Activated CD4-positive, CD25-positive, alpha-beta regulatory T cell treated with anti-CD3 and anti-CD28 coated beads, Interleukin-2, amount 50 U/mL, for 72 hours (primary cell): ENCODE measurements at places on chromosomes 11 and 22.

DNA sequence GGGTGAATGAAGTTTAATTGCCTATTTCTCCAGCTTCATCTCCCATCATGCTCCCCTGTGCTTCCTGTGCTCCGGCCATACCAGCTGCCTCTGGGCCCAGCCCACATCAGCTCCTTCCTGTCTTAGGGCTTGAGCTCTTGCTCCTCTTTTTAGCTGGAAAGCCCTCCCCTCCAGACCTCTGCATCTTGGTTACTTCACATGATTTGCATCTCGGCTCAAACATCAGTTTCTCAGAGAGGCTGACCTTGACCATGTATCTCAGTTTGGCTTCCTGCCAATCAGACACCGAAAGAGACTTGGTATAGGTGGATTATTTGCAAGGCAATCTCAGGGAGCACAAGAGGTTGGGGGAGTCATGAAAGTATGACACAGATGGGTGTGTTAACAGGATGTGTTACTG lies 73.2 kb upstream of the TIMP3 start:
- DNase-seq, result no peak

DNA sequence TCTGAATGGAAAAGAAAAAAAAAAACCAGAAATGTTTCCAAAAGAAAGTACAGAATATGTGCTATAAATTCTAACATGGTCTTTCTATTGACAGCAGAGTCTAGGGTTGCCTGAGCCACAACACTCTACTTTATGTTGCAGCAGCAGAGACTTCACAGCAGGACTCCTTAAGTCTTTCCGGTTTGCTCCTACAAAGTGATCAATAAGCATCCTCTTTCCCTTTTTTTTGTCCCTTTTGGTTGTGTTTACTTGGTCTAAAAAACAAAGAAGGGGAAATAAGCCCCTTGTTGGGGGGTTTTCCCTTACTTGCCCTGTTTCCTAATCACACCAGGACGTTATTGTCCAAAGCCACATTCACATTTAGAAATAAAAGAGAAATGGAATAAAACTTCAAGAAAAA lies 163.1 kb upstream of the MPPED2 start:
- no peak for DNase-seq

- no peak for DNase-seq
These were observed 4.3 kb upstream of the SLC25A17 start for GRCh38 chr22:40823426-40823825.

DNA sequence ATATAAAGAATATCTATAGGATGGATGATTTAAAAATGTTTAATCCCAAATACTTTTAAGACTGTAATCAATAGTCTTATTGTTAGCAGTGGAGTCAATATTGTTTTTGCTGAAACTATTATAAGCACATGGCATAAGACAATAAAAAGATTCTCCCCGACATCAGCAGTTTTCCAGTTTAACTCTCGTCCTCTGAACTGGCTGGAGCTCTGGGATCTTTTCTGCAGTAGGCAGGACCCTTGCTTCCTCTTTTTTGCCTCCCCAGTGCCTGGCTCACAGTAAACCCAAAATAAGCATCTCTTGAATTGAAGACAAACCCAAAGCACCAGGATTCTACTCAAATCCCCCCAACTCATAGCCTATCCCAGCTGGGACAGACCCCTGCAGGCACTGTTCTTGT lies 32.9 kb downstream of the KCNJ1 start:
- DNase-seq, result no peak

GRCh38 chr11:12287374-12288211 lies 89.8 kb upstream of the PARVA start:
- no peak for DNase-seq

GRCh38 chr11:117843666-117844484 lies 19.3 kb upstream of the FXYD2 start:
- DNase-seq, result peak; percentile 91

DNA sequence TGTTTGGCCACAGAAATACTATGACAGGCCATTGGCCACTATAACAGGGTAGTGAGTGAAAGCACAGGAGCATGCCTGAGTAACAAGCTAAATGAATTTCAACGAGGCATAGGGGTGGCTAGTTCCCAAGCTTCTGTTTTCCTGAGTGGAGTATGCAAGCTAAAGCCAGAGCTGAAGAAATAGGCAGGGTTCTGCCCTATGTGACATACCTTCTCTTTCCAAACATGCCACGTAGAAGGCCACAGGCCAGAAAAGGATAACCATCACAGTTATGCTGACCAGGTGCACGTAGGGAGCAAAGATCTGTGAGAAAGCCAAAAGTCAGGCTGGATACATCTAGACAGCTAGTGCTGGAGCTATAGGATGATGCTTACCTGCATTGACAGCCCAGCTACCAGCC lies 30.6 kb downstream of the GDPD4 start:
- no peak for DNase-seq

GRCh38 chr11:84549217-84549616 lies 1077.9 kb downstream of the DLG2 start:
- DNase-seq, result no peak

DNA sequence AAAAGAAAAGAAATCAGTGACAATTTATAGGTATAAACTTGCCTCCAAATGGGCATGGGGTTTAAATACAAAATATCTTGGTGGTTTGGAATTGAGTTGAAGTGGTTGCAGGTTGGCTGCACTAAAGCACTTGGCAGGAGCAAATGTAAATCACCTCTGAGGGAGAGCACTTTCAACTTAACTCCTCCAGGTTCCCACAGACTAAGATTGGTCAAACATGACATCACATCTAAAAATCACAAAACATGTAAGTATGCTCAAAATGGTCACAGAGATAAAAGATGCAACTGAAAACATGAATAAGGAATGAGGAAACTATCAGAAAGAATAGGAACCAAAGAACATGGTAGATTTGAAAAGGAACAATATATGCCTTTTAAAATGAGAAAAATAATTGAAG lies 12.3 kb upstream of the SHANK3 start:
- DNase-seq, result no peak

DNA sequence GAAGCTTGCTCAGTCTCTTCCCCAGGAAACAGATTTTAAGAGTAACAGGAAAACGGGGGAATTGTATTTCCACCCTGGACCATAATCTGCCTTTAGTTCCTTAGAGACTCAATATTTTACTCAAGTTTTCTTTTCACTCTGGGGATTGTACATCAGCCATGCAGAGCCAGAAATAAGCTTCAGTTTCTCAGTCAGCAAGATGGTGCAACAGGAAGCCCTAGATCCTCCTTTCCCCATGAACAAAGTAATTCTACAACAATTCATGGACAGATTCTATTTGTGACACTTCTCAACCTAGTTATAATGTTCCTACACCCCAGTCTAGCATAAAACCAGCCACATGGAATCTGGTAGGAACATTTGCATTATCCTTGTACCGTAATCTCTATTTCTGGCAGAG lies 24.7 kb downstream of the OR8B2 start:
- DNase-seq, result no peak

DNA sequence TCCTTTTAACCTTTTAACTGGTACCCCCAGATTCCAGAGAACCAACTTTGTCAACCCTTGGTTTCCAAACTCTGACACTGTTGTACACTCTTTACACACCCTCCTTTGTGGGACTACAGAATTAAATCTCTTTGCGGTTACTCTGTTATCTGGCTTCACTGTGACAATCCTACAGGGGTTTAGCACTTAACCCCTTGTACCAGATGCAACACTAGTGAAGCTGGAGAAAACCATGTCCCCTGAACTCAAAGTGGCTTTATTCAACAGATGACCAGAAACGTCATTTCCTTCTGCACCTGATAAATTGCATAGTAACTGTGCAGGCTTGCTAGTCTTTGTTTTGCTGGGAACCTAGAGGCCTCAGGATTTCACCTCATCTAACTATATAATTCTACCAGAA lies 5.6 kb upstream of the GAB2 start:
- DNase-seq, result no peak

GRCh38 chr11:47552056-47552565 lies 821 bp downstream of the CELF1 start:
- no peak for DNase-seq
